Left ventricle myocardium inferior (tissue), 1 donor: ENCODE measurements at places on chromosomes 3 and 15.
A peak's percentile ranks its signal among the peaks of the same experiment; 100 is the strongest.

- no peak for DNase-seq
Measured at GRCh38 chr15:95918525-95918924, 412.0 kb upstream of the NR2F2 start.

GRCh38 chr3:136787349-136787748 lies 31.6 kb upstream of the SLC35G2 start:
- DNase-seq = no peak

DNA sequence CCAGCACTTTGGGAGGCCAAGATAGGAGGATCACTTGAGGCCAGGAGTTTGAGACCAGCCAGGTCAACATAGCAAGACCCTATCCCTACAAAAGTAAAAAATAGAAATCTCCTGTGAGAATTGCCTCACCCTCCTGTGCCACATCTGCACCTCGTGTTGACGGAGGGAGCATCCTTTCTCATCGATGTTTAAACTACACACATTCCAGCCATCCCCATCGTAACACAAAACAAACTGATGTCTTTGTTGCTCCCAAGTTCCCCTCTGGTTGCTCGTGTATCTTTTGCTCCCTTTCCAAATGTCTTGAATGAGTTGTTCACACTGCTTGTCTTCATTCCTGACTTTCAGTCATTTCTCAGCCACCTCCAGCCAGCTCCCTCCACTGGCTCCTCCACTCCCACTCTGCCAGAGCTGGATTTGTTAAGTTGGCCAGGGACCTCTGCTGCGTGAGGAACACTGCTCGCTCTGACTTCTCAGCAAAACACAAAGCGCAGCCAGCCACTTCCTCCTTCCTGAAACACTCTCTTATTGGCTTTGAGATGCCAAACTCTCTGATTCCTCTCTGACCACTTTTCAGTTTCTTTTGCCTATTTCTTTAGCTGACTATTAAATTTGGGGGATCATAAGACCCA lies 53.6 kb upstream of the ATP13A3 start:
- peak; percentile 32 for DNase-seq

GRCh38 chr3:136270179-136270578 lies 20.0 kb downstream of the PCCB start:
- no peak for DNase-seq

GRCh38 chr3:38453075-38453912 lies at the start of gene ACVR2B:
TSS of gene ACVR2B (plus strand) at chr3:38453890. CDS start at chr3:38454323, 433 bp downstream.
- peak; percentile 93 for DNase-seq

- DNase-seq = no peak
Measured at GRCh38 chr3:37946531-37946889, 44.1 kb upstream of the VILL start.

DNA sequence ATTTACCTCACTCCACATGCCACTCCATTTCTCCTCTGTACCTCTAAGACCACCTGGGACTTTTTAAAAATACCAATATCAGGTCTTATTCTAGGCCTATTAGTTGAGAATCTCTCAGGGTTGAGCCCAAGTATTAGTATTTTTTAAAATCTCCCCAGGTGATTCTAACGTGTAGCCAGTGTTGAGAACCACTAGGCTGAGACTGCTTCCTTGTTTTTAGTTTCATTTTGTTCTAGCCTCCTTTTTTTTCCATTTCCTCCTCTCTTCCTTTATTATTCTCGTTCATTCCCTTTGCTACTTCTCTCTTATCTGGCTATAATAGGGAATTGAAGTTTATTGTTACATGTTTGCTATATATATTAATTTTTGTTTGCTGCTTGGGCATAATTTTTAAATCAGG lies 217.8 kb upstream of the CD96 start:
- DNase-seq = no peak

- no peak for DNase-seq
Measured at GRCh38 chr3:20773320-20773984, 587.4 kb upstream of the SGO1 start.

DNA sequence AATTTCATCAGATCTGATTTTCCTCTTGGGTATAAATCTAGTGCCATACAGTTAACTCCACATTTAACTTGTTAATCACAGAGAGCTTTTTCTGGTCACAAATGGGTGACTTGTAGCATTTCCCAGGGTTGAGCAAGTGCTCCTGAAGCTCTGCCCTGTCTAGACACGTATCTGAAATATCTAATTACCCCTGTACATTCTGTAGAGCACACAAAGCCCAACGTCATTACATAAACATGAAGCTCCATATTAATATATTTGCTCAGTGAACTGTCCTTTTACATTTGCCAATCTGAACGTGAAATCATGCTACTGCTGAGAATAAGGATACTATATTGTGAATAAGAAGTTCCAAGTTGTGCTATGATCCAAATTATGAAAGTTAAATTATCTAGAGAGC lies 49.0 kb downstream of the THBS1 start:
- DNase-seq = no peak

- no peak for DNase-seq
Measured at GRCh38 chr15:101035611-101036010, 116.5 kb downstream of the LRRK1 start.
